H54 (cell line): ENCODE measurements at places on chromosomes 4 and X.

DNA sequence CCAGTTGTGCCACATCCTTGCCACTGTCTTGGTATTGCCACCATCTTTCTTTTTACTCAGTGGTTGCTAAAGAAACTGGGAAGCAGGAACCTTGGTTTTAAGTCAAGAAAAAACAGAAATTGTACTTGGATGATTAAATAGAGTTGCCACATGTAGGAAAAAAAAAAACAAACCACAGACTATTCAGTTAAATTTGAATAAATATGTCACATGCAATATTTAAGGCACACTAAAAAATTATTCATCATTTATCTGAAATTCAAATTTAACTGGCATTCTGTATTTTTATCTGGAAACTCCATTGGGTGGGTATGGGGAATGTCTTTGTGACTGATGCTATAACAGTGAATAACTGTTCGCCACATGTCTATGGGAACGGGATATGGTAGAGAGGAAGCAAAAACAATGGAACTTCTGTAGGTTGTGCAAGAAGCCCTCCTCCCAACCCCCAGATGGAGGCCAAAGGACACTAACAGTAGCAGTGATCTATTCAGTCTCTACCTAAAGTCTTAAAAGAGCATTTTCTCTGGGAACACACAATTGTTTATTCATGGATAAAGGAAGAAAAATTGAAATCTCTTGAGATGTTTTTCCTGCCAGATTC is 57.0 kb upstream of the PLAC8 start:
- DNase-seq: no peak

DNA sequence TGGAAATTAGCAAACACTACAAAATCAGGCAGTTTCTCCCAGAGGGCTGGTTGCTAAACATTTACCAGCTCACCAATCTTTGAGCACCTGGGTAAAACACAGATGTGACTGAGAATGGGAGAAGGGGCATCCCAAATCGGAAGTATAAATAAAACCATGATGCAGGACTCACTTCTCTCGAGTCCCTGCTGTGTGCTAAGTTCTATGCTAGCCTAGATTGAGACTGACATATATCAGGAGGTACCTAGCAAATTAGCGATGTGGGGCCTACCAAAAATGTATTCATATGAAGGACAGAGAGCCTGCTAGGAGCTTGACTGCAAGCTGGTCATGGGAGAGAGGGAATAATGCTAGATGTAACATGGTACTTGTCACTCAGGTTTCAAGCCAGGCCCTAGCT is 171.9 kb upstream of the PGRMC2 start:
- no peak for DNase-seq

DNA sequence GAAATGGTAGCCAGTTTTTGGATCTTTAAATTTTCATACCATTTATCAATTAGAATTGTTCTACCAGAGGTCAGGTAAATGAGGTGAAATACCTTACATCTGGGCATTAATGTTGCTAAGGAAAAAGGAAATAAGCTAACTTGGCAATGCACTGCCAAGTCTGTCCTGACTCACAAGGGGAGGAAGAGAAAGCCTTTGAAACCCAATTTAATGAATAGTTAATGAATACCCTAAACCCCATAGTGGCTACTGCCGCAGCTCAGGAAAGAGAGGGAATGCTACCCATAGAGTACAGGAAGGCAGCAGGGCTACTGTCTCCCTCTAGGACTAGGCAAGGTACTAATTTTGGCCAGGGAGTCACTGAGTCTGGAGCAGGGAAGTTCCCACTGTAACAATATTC is 16.8 kb upstream of the DHX15 start:
- no peak for DNase-seq

- DNase-seq: no peak
These were observed 169.9 kb downstream of the ZNF330 start for GRCh38 chr4:141390571-141390970.

- DNase-seq: no peak
These were observed 181.6 kb downstream of the LARP7 start for GRCh38 chr4:112818594-112818965.

- peak; percentile 27 for DNase-seq
These were observed 53.1 kb downstream of the GSX2 start for GRCh38 chr4:54152846-54153600.

GRCh38 chr4:83932750-83933391 is 397.0 kb downstream of the GPAT3 start:
- no peak for DNase-seq

DNA sequence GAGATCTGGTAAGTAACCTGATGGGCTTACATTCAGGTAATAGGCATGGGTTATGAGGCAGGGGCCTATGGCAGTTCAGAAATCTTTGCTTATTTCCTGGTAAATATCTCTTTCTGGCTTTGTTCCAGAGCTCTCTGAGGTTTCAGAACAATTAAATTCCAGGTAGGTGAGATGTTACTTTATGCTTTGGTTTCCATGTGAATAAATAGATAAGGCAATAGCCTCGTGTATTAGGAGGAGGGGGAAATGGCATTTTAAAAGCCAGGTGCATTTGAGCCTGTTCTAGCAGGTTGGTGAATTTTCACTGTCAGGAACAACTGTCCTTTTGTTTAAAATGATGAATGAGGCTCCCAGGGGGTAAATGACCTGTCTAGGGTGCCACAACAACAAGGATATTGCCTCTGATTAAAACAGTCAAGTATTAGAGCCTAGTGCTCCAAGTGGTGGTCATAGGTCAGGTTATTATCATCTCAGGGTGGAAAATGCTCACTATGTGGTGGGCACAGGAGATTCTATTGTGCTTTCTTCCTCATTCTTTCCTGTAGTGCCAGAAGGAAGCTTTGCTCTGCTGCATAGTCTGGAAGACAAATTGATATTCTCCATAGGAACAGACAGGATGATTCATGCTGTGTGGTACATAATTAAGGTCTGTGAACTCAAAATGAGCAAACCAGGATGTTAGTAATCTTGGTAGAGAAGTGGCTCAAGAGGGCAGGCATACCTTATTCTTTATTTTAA is 296.2 kb downstream of the INPP4B start:
- DNase-seq: peak; percentile 16

- peak; percentile 23 for DNase-seq
These were observed 11.4 kb downstream of the RNF175 start for GRCh38 chr4:153748378-153748777.

GRCh38 chr4:17630228-17630627 is 15.8 kb downstream of the MED28 start:
- no peak for DNase-seq

GRCh38 chr4:69881173-69881773 is 21.3 kb upstream of the SULT1E1 start:
- no peak for DNase-seq

- DNase-seq: no peak
These were observed 34.7 kb upstream of the NAF1 start for GRCh38 chr4:163201358-163201757.

DNA sequence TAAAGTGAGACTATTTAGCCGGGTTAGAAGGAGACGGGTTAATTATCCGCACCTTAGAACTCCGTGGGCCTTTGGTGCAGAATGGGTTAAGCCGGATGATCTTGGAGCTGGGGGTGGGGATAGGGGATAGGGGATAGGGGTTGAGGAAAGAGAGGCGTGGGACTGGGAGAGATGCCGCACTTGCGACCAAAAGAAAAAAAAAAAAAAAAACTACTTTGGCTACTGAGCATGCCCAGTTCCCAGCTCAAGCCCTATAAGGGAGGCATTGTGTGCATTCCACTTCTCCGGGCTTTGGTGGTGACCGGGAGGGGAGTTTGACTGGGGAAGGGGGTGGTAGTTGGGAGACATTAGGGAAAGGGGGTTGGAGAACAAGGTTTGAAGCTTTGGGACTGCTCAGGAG is at the start of gene SLITRK4:
Gene SLITRK4 (minus strand): TSS at position 187 of the 400 bp plus-strand sequence. CDS start 4,993 bp downstream, outside the sequence.
- DNase-seq: no peak

DNA sequence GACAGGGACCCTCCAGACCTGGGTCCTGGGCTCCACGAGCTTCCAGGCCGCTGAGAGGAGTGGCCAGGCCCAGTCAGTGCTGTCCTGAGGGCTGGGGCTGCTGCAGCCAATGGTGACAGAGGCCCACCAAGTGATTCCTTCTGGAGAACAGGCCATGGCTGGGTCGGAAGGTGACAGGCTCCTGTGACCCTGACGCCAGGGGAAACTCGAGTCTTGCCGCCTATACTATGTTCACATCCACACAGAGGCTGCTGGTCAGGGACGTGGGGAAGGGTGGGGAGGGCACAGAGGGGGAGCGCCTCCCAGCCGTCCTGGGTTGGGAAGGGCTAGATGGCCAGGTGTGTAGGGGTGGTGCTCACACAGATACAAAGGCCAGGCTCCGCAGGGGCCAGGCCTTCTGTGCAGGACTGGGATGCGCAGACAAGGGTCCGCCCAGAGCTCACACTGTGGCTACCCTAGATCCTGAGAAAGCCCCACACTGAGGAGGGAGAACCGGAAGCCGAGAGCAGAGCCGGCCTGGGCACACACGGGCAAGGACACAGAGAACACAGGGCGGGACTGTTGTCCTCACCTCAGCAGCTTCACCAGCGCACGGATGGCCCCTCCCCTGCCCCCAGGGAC is 81.4 kb downstream of the HTRA3 start:
- DNase-seq: no peak

- DNase-seq: no peak
These were observed 284.0 kb downstream of the BCOR start for GRCh38 chrX:39813631-39814277.

DNA sequence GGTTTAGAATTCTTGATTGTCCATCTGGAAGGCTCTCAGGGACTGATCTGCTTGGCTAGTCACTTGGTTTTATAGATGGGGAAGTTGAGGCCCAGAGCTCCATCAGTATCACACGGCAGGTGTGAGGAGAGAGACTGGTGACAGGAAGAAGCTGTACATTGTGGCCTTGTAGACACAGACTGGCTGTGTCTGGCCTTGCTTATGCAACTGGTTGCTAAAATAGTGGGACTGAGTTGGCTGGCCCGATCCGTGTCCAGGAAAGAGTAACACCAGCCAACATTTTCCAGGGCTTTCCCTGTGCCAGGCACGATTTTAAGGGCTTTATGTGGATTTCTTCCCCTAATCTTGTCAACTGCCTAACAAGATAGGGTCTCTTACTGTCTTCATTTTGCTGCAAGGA is 2.8 kb downstream of the TBC1D14 start:
- no peak for DNase-seq

- DNase-seq: no peak
These were observed 7.0 kb downstream of the ENOX2 start for GRCh38 chrX:130896026-130896425.

- DNase-seq: peak; percentile 32
These were observed 76.9 kb upstream of the SCOC start for GRCh38 chr4:140296335-140297220.

DNA sequence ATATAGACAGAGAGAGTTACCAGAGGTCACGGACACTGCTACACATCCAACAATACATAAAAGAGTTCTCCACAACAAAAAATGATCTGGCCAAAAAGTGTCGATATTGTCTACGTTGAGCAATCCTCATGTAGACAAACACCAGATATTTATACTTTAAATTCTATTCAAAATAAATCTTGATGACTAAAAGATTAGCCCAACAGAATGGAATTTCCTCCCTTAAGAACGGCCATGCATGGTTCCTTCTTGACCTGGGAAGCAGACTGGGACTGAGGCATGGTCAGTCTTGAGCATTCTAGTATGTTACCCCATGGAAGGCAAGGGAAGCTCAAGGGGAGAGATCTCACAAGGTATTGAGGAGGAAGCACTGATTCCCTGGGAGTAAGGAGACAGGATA is 43.5 kb downstream of the LHFPL1 start:
- DNase-seq: no peak

DNA sequence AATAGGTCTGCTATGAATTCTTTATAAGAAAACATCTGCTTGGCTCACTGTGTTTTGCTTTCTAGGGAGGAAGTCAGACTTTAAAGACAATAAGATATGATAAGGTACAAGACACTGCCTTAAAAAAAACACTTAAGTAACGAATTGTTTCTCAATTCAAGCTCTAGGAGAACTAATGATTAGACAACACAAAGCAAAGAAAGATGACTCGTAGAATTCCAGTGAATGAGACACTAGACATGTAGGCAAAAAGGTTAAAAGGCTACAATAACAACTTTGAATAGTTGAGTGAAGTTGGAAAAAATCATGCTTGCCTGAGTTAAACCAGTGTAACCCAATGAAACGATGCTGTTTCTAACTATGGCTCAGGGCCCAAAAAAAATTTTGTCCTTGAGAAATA is 344.4 kb upstream of the ACTRT1 start:
- no peak for DNase-seq

DNA sequence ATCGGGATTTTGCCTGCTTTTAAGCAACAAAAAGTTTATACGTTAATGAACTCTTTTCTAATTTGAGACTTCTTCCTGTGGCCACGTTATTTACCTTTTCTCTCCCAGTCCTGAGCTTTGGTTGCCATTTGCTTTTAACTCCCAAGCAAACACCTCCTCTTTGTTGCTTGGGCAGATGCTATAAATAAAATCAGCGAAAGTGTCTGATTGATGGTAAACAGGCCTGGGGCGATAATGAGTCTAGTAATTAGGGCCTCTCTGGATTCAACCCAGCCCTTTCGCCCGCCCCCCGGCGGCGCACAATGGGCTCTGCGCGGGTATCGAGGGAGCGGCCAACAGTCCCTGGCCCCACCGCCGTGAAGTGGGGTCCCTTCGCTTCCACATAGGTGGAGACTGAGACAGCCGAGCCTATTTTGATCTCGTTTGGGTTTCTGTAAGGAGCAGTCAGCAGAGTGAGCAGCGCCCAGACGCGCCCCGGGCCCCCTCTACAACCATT is 790 bp downstream of the CLGN start:
- no peak for DNase-seq

DNA sequence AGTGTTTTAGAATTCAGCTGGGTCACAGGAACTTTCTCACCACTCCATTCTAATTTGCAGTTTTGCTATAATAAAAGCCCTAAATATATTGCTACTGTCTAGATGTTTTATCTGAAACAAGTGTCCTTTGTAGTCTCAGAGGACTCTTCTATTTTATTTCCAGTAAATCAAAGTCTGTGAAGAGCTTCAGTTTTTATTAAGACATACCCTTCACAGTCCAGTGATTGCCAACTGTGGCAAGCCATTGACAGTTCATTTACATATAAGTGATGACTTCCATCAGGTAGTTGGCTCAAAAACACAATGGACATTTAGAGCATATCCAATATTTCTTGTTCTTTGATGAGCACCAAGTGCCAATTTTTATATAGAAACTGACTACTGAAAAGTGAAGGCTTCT is 466.1 kb downstream of the IQCM start:
- DNase-seq: no peak
